NCI-H187 (cell line): ENCODE measurements at places on chromosomes 5 and 9.

DNA sequence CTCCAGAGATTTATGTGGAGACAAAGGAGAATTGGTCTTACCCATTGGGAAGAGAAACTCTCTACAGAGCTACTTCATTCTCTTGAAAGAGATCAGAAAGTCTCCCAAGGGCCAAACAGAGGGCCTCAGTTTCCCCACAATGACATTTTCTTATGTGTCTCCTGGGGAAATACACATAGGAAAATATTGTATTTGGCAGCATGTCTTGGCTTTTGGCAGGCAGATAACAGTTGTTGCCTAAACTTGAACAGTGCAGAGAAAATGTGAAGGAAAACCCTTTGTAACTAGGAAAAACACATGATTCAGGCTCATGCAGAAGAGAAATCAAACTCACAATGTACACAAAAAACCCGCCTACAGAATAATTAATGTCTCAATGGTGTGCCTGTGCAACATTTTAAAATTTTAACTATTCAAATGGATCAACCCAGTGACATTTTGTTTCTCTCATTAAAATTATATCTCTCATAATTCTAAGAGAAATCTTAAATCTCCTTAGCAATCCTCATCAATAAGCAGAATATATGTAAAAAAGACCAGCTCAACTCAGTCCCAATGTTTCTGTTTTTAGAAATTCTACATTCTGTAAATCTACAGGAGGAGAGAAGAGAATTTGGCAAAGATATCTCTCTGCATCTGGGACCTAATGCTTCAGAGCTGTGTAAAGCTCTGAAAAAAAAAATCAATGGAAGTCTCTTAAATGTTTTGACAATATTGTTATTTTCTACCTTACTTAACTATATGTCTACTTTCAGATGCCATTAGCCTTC is 205.1 kb downstream of the ADAMTSL1 start:
- DNase-seq, result no peak

DNA sequence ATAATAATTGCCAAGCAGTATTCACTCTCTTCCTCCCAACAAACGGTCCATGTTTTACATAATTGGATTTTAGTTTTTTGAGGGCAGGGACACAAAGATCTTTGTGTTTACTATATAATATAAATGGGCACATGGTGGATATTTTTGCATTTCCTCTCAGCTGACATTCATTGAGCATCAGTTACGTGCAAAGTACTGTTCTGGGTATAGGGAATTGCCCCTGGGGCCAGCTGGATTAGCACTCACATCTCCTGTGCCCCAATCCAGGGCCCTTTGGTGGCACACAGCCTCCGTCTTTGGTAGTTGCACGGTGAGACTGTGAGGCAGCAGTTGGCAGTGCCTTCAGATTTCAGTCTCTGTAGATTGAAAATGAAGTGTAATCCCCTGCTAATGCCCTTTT is 1.6 kb downstream of the TDRD7 start:
- DNase-seq, result no peak

DNA sequence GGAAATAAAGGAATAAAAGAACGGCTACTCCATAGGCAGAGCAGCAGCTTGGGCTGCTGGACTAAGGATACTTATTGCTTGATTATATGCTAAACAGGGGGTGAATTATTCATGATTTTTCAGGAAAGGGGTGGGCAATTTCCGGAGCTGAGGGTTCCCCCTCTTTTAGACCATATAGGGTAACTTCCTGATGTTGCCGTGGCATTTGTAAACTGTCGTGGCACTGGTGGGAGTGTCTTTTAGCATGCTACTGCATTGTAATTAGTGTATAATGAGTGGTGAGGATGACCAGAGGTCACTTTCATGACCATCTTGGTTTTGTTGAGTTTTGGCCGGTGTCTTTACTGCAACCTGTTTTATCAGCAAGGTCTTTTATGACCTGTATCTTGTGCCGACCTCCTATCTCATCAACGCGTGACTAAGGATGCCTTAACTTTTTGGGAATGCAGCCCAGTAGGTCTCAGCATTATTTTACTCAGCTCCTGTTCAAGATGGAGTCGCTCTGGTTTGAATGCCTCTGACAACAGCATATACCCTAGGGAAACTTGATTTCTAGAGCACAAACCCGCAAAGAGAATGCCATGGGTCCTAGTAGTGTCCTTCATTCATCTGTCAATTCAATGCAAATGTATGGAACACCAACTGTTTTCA is 47.8 kb upstream of the PWWP2A start:
- DNase-seq, result no peak

- DNase-seq, result no peak
These were observed 40.4 kb downstream of the FER start for GRCh38 chr5:108788142-108788541.

GRCh38 chr5:135025730-135026644 is 8.0 kb downstream of the PITX1 start:
- DNase-seq, result no peak

DNA sequence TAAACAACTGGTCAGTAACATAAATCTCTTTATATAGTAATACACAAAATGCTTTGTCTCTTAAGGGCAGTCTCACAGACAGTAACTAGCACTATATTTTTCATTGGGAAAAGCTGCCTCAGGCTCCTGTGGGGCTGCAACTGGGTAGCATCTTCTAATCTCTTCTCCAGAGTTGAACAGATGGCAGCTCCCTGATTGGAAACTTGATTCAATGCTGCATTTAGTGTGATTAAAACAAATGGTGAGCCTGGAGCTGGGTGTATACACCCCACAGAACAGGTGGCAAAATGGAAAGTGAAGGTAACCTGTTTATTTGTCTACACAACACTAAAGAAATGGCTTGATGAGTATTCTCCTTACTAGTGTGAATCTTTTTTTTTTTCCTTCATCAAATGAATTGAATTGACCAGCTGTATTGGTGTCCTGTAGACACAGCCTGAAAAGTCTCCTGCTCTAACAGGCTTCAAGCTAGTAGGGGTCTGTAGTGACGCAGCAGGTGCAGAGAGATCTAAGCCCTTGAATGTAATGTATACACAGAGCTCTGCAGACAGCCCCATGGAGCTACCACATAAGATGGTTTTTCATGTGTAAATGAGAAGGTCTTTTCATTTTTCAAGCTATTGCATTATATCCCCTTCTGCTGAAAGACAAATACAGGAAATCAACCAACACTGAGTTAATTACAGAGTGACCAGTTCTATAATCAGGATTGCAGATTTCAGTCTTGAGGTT is 43.3 kb downstream of the IZUMO3 start:
- no peak for DNase-seq

- no peak for DNase-seq
These were observed 186.7 kb downstream of the SYK start for GRCh38 chr9:90988318-90988717.

GRCh38 chr5:132644177-132644576 is 13.8 kb upstream of the IL13 start:
- DNase-seq, result no peak

GRCh38 chr5:170640731-170641588 is 137.1 kb downstream of the KCNIP1 start:
- DNase-seq, result no peak

GRCh38 chr5:124910354-124911016 is 164.0 kb upstream of the ZNF608 start:
- DNase-seq, result no peak

- no peak for DNase-seq
These were observed 105.5 kb upstream of the CDH12 start for GRCh38 chr5:22958462-22959262.

DNA sequence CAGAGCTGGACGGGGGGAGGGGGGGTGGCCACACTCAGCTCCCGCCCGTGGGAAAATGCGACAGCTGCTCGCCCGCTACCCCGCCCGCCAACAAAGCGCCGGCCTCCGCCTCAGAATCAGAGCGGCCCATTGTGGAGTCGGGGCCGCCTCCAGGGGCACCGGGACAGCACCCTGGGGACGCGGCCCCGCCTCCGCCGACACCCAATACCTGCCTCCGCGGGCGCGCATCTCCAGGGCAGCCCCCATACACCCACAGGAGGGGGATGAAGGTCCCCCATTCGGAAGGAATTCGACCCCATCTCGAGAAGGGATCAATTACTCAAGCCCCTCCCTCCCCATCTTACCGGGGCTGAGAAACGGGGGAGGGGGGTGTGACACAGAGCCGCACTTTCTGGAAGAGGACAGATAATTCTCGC is 1.3 kb downstream of the NOTCH1 start:
- DNase-seq, result no peak

DNA sequence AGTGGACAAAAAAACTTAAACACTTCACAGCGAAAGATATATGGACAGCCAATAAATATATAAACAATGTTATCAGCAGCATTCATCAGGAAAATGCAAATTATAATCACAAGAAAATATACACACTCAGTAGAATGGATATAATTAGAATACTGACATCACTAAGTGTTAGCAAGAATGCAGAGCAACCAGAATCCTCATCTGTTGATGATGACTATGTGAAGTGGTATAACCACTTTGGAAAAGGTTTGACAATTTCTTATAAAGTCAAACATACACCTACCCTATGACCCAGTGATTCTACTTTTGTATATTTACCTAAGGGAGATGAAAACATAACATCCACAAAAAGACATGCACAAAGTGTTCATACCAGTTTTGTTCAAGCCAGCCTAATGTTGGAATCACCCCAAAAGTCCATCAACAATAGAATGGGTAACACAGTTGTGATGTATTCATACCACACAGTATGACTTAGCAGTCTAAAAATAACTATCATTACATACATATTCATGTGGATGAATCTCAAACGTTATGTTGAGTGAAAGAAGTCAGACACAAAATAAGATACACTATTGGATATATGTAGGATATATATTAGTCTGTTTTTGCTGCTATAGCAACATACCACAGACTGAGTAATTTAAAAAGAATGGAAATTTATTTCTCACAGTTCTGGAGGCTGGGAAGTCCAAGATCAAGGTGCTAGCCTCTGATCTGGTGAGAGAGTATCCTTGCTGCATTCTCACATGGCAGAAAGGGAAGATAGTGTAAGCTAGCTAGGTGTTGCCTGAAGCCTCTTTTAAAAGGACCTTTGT is 148.8 kb upstream of the ADAMTSL1 start:
- no peak for DNase-seq

DNA sequence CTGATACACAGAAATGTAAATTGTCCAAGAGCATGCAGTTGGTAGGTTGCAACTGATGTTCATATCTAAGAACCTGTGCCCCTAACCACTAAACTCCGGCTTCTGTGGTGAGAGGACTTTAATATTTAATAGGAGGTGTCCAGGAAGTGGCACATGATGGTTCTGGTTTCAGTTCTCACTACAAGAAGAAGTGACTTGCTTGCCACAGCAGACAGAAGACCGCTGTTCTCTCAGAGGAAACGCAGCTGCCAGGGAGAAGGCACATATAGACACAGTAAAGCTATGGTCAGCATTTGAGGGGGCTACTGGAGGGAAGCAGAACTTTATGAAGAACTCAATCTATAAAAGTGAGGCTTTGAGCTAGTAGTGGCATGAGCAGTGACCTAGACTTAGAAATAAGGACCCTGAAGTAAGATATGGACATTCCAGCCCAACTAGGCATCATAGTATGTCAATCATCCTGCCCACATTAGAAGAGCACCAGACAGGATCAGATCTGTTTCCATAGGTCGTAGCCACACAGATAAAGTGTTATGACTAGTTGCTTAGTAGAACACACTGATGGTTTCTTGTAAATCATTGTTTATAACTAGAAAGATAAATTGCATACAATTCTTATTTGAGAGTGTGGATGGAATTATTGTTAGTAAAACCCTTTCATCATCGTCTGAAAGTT is 36.4 kb upstream of the DAB2 start:
- no peak for DNase-seq

DNA sequence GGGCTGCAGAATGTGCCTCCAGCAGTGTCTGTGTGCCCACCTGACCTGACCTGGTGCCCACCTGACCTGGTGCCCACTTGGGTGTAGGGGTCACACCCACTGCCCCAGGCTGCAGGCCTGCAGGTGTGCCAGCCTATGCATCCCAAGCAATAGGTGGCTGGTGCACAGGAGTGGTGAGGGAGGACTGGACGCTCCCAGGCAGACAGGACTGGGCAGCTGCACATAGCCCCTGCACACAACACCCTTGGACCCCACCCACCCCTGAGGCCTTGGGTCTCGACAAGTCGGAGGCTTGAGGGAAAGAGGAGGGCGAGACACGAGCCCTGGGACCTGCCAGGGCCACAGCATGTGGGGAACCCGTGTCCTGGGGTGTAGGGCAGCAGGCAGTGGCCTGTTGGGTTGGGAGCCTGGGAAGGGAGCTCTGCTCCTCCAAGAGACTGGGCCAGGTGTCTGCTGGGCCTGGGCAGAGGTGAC is 10.8 kb upstream of the NRARP start:
- no peak for DNase-seq

DNA sequence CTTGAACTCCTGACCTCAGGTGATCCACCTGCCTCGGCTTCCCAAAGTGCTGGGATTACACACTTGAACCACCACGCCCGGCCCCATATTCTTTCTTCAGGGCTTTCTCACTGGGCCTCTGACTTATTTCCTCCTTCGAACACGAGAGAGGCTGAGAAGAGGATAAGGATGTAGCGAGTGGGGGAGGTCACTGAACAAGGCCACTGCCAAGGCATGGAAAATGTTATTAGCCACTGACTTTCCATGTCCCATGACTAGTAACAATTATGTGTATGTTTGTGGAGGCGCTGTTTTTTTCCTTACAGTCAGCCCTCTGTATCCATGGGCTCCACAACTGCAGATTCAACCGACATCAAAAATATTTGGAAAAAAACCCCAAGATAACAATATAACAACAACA is 12.3 kb upstream of the FCHSD1 start:
- no peak for DNase-seq
